ENCODE measurements at places on chromosomes 6 and 20.

GRCh38 chr20:56776345-56776744 is 147.2 kb downstream of the TFAP2C start:
- no peak for DNase-seq

- no peak for DNase-seq
Observed at GRCh38 chr20:46809706-46810360, 84.8 kb upstream of the EYA2 start.

DNA sequence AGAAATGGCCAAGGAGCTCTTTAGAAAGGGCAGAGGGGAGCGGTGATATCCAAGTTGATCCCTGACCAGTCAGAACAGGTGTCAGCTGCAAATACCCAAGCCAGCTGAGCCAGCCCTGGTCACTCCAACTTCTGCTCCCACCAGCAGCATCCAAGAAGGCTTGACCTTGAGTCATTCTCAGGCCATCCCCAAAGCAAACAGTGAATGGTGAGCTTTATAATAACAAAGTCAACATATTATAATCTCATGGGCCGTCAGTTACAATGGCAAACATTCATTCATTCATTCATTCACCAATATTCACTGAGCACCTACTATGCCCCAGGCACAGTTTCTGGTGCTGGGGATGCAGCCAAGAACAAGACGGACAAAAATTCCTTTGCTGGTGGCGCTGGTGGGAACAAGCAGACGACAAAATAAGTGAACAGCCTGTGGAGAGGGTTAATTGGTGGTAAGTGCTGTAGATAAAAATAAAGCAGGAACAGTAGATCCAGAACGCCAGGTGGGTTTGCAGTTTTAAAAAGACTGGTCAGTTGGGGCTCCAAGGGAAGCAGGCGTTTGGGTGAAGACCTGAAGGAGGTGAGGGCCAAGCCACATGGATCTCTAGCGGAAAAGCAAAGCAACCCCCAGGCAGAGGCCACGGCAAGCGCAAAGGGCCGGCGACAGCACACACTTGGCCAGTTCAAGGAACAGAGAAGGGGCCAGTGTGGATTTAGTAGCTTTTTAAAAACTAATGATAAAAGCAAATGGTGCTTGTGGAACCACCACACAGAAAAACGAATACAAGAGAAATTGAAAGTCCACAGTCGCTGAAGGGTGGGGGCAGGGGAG is 131.8 kb upstream of the PTPN1 start:
- DNase-seq: no peak

DNA sequence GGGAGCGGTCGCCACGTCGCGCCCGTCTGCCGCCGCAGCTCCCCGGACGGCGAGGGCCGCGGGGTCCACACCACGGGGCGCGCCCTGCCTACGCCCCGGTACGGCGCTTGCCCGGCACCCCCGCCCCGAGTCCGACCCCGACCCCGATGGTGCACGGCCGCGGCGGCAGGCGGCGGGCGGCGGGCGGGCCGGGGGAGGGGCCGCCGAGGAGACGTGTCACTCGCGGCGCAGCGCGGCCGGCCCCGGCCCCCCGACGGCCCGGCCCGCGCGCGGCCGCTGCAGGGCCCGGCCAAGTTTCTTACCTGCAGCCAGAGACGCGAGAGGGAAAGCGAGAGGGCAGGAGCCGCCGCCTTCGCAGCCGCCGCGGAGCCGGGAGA is 328 bp downstream of the RRBP1 start:
- DNase-seq: no peak

GRCh38 chr6:131122516-131122915 is 12.8 kb upstream of the AKAP7 start:
- no peak for DNase-seq

DNA sequence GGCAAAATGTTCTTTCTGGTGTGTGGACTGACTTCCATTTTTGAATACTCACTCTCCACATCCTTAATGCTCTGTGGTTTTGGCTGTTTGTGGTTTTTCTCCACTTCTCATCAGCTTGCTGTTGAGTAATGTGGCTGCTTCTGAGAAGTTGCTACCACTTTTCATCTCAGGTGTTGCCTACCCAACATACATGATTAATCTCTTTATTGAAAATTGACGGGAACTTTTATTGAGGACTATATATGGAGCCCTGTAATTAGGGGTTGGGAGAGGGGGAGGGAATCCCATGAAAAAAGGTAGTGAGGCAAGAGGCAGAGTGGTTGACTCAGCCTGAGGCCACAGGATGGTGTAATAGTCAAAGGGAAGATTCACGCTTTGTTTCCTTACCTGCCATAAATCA is 17.6 kb downstream of the IL22RA2 start:
- no peak for DNase-seq

DNA sequence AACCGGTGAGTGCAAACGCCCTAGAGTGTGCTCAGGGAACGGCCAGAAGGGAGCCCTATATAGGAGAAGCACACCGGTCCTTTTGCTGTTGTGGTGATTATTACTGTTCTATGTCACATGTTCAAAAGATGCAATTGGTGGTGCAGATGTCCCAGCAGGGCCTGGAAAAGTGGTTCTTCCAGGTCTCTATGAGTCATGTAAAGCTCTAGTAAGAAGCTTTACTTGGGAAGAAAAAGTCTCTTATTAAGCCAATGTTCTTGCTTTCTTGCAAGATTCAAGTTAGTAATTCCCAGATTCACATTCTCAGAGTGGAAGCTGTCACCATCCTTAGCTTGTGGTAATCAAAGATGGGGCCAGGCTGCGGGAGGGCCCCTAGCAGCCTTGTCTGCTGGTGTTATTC is 23.3 kb downstream of the EDN3 start:
- no peak for DNase-seq

DNA sequence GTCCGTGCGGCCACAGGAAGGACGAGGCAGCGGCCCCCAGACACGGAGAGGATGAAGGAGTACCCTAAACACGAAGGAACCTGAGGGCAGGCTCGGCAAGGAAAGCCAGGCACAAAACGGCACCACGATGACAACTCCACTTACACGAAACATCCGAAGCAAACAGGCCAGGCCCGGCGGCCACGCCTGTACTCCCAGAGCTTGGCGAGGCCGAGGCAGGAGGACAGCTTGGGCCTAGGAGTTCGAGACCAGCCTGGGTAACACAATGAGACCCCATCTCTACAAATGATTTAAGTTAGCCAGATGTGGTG is 13.4 kb downstream of the KCNQ2 start:
- no peak for DNase-seq

- no peak for DNase-seq
Observed at GRCh38 chr6:102204351-102204750, 810.8 kb downstream of the GRIK2 start.

DNA sequence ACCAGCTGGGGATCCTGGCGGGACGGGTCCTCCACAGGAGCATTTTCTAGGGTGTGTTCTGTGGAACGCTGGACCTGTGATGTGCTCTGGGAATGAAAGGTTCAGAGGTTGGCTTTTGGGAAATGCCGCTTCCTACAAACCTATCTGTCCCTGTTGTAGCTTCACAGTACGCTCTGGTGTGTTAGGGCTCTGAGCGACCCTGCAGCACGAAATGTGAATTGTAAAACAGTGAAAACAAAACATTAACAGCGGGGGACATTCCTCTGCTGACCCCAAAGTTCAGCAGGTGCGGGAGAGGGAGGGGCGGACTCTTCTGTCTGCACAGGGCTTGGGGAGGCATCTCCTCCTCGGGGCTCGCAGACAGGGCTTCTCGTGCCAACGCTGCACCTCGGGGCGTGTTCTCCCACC is 155.9 kb downstream of the NRN1 start:
- no peak for DNase-seq

DNA sequence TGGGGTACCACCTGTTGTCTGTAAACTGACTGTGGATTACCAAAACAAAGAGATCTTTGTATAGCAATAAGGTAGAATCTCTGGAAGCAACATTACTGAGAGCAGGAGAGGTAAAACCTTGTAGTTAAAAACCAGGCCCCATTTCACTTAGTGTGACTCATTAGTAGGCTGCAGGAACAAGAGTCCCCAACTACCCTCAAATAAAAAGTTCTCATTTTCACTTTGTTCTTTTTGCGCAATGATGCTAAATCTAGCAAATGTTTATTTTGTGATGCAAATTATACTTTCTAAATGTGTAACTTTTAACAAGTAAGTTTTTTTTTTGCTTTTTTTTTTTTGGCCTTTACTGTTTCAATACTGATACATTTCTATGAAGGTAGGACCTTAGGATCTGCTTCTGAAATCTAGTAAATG is 67.1 kb downstream of the ESF1 start:
- DNase-seq: no peak

DNA sequence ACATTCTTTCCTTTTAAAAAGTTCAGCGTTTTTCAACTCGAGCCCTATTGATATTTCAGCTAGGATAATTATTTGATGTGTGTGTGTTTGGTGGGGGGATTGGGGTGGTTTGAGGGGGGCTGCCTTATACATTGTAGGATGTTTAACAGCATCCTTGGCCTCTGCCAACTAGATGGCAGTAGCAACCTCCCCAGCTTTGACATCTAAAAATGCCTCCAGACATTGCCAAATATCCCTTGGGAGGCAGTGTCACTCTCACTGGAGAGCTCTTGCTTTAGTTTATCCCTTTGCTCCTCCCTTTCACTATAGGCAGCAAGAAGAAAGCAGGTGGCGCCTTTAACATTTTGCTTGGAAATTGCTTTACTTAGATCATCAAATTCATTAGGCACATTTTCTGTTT is 14.6 kb upstream of the TP53TG5 start:
- DNase-seq: no peak

DNA sequence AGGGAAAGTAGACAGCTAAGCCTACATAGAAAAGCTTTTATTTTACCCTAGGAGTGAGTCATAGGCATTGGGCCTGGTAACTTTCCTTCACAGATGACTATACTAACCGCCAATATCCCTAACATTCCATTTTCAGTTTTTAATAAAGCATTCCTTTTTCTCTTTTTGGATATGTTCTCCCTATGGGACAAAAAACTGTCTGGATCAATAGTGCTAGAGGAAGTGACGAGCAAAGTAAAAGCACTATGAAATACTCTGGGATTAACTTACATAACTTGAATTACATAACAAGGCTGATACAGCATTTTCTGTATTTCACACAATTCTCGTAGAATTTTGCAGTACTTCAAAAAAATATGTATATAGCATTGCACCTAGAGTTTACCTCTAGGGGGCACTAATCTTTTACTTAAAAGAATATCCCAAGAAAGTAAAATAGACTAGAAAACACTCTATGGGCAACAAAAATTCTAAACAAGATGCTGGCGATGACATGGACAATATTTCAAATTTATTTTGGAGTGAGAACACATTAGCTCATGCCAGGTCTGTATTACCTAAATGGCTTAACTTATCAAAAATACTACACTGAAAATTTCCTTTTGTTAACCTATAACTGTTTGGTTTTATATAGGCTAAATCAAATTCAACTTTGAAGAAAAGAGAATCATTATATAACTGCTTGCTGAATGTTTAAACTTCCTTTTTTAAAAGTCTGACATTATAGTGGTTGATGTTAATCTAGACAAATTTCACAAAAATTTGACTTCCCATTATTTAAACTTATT is 66.3 kb upstream of the DST start:
- DNase-seq: no peak

- DNase-seq: no peak
Observed at GRCh38 chr6:44514085-44514484, 126.6 kb downstream of the CDC5L start.

- DNase-seq: no peak
Observed at GRCh38 chr6:21502682-21503081, 90.9 kb upstream of the SOX4 start.

DNA sequence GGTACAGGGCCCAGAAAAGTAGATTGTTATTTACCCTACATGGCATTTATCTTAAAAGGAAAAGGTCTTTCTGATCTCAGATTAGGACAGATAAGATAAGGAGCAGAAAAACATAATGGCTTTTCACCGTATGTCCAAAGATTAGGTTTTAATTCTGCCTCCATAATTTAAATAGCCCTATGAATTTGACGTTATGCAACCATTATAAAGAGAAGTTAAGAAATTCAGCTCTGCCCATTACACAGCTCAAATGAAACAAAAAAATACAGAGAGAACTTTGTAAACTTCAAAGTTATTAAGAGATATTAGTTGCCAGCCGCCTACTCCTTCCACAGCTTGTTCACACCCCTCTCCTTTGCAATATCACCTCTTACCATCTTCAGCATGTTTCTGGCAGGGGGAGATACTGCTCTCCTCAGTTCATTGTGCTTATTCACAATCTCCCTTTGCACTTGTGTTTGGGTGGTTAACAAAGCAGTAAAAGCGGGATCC is 8.1 kb downstream of the CRISP3 start:
- DNase-seq: no peak
